ENCODE measurements at places on chromosomes 13 and 19.

GRCh38 chr19:20102097-20102496 is 24.3 kb downstream of the ZNF90 start:
- DNase-seq: no peak

DNA sequence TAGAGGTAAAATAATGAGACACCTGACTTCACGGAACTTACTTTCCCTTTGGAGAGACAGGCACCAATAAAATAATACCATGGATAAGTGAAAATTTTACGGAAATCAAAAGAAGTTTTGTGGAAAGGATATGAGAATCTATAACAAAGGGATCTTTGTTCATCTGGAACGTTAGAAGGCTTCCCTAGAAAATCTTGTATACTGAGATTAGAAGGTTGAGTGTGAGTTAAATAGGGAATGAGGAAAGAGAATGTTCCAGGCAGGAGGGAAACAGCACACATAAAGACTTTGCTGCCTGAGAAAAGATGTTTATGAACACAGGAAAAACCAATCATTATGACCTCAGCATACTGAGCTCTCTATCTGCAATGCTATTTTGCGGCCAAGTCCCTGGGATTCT is 19.6 kb upstream of the RAP2A start:
- DNase-seq: no peak

GRCh38 chr19:15249972-15250639 is 17.9 kb upstream of the EPHX3 start:
- DNase-seq: no peak

DNA sequence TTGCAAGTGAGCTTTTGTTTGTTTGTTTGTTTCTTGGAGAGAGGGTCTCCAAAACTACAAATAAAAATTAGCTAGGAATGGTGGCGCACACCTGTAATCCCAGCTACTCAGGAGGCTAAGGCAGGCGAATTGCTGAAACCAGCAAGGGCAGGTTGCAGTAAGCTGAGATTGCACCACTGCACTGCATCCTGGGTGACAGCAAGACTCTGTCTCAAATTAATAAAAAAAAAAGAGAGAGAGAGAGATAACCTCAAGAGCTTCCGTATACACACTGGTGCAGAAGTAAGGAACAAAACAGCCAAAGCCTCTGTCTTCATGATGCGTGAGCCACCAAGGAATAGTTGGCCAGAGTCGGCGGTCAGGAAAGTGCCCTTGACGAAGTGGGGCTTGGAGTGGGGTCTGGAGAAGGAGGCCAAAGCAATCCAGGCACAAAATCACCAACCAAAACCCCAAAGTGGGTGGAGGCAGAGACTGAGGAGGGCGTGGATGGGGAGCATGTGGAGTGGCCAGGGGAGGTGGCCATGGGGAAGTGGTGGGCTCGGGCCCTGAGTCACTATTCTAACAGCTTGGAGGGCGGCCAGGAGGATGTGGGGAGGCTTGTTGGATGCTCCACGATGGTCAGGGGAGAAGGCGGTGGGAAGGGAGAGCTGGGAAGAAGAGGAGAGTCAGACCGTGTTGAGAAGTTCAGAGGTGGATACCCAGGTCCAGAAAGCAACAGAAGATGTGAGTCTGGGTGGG is 21.2 kb upstream of the TOMM40 start:
- DNase-seq: no peak

DNA sequence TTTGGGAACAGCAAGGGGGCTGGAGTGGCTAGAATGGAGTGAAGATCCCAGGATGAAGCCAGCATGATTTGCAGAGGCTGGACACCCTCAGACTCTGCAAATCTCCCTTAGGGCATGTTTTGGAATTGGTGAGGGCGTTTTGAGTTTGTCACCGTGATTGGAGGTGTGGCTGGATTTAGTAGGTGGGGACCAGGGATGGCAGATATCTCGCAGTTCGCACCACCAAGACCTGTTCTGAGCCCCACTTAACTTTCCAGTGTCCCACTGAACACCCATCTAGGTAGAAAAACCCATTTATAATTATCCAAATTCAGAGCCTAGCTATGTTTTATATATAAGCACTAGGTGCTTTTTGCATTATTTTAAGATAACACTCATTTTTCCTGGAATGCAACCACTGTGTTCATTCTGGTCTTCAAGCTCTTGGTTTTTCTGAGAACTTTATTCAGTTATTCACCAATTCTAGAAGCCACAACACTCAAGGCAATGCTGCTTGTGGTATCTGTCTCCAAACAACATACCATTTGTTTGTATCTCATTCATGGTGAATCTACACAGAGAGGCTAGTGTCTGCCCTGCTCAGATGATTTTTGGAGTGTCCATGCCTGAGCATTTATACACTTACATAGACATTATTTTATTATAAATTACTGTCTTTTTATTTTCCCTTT is 3.0 kb upstream of the NANOS2 start:
- no peak for DNase-seq

DNA sequence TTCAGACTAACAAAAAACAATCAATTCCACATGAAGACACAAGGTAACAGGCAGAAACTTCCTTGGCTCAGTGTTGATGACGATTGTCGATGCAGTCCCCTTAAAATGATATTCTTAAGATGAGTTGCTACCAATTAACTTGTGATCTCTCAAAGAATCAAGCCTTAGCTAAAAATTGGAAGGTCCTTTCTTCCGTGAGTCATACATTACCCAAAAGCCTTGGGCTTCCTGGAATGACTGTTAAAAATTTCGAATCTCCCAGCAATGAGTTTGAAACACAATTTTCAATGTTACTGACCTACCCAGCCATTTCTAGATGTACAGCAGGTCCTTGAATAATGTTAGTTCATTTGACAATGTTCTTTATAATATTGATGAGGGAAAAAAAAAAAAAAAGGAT is 28.0 kb upstream of the RB1 start:
- DNase-seq: no peak

DNA sequence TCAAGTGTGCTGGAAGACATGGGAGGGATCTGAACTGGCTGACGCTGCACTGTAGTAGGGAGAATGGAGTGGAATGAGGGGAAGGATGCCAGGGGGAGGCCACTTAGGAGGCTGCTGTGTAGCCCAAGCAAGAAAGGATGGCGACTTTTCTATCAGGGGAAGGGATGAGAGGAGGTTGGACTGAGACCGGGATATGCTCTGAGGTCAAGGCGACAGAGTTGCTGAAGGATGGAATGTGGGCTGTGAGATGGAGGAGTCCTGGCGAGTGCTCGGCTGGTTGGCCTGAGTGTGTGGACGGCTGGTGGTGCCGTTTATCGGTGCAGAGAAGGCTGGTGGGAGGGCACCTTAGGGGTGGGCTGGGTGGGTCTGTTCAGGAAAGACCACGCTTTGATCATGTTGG is 45.7 kb downstream of the IRS2 start:
- DNase-seq: no peak

DNA sequence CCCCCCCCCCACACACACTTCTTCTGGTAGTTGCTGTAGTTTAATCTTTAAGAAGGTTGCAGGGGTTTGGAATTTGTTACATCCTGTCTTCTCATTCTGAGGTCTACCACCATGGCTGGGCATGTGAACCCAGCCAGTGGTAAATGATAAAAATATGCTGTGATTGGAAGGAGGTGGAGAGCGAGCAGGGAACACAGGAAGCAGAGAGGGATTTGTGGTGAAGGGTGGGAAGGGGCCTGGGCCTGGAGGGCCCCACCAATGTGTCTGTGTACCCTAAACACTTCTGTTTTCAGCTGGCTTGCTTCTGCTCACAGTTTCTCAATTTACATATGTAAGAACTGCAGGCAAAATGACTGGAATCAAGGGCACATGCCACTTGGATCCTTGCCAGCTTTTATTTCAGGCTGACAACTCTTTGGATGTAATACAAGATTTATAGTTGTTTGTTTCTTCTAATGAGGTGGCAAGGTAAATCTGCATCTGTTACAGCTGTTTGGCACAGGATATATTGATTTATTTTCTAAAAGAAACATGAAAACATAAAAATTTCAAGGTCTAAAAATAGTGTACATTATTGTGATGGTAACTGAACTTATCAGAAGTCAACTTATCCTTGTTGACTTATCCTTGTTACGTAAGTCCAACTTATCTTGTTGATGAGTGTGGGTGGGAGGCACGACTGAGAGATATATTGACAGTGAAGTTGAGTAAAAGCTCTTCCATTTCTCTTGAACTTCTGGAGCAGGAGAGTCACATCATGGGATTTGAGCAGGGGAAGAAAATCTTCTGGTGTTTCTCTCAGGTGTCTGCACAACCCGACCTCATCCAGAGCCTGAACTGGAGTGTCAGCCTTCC is 313.2 kb downstream of the SHISA2 start:
- DNase-seq: peak; percentile 35

DNA sequence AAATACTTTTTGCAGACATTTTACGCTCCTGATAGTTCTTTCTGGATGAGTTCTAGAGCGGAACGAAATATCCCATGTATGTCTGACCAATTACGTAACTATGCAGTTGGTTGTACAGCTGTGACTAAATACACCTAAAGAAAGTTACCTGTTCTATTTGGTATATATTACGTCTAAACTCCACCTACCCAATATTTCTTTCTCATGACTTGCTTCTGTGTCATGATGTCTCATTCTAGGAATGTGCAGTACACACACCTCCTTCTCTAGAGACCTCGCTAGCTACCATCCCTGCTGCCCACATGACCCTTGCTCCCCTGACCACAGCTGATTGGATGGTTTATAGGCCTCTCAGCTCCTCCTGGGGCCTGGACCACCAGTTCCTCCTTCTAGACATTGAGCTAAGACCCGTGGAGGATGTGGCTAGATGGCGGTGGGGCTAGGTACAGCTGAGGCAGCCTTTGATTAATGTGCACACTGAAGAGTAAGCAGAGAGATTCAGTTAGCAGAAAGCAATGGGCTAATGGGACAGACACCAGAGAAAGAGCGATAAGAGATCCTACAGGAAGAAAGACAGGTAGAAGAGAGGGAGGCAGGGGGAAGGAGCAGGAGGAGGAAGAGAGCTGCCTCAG is 422.1 kb downstream of the COG6 start:
- no peak for DNase-seq

GRCh38 chr13:66915596-66916185 is 314.4 kb downstream of the PCDH9 start:
- no peak for DNase-seq

DNA sequence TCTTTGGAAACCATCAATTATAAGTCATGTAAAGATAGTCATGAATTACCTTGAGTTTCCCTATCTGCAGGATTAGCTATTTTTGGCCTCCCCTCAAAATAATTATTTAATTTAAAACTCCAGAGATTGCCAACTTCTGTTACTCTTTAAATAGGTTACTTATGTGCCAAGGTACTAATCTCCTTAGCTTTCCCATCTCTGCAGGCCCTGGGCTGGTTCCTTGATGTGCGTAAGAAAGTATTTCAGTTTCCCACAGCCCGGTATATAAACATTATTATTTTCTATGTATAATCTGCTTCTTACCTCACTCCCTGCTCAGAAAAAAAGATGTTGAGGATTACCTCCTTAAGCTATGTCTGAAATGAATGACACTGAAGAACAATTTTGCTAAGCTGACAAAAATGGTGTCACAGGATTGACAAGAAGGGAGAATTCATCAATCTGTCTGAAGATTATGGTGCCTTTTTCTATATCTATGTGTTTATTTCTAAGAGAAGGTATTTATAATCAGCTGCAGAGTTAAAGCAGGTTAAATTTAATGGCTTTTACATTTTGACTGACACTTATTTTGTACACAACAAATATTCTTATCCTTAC is 1697.2 kb upstream of the PCDH20 start:
- DNase-seq: no peak

DNA sequence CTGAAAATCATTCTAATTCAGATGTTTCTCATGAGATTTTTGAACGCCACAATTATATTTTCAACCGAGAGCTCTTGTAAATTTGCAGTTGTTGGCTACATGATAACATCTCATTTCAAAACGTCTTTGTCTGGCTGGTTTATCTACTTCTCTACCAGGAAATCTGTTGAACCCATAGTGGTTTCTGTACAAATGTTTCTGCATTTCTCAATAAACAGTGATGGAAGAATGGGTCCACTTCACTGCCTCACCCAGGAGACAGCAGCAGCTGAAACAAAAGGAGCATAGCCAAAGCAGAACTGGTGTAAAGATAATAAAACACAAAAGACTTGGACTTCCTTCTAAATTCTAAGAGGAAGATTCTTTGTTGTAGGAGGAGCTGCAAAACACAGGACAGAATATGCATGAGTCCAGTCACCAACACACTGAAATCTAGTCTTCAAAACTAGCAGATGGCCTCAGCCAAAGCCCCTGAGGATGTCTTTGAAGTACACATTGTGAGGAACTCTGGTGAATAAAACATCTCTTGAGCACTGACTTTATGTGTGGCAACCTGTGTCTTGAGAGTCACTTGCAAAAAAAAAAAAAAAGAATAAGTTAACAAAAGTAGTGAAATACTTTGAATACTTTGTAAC is 68.6 kb upstream of the FGF14 start:
- no peak for DNase-seq

GRCh38 chr13:93646245-93646644 is 419.6 kb downstream of the GPC6 start:
- DNase-seq: no peak

DNA sequence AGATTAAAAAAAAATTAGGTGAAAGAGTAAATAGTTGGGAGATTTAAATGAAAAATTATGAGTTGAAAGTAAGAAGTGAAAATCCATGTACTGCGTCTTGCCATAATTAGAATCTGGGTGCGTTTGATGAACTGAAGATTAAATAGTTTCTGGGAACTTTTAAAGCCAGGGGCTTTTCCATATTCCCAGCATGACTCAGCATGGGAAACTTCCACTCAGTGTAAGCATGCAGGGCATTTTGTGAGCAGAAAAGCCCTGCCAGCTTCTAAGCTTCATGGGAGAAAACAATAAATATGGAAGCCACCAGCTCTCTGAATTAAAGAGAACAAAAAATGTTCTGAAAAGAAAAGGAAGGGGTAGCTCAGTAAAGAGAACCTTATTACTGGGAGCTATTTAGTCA is 62.0 kb upstream of the EDNRB start:
- DNase-seq: no peak

DNA sequence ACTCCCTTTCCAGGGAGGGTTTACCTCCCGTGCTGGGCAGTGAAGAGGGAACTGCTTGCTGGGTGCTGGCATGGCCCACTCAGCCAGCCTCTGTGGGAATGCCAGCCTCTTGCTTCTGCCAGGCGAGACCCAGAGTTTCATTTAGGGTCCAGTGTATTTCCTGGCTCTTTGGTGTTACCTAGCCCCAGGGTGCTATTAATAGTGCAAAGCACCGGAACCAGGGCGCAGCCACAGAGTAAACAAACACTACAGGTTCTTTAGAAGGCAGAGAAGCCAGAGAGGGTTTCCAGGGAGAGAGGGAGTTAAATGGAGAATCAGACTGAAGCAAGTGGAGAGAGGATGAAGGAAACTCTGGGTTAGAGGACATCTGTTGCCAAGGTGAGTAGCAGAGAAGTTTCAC is 74.9 kb upstream of the SPATA13 start:
- no peak for DNase-seq

- DNase-seq: no peak
Observed at GRCh38 chr19:1249990-1250436, 1.6 kb downstream of the MIDN start.

DNA sequence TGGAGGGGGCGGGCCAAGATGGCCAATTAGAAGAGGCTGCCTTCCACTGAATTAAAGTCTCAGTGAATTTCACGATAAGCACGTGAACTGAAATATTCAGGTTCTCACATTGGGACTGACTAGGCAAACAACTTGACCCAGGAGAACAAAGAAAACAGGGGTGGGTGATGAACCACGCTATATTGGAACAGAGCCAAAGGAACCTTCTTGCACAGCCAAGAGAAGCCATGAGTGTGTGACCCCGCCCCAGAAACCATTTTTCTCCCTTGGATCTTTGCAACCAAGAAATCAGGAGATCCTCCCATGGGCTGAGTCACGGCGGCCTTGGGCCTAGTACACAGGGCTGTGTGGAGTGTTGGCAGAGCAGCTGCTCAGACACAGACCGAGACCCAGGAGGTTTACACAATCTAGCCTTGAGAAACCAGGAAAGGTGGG is 36.8 kb downstream of the ERICH4 start:
- DNase-seq: no peak

- no peak for DNase-seq
Observed at GRCh38 chr13:42638886-42639285, 64.9 kb downstream of the TNFSF11 start.
